ENCODE measurements at places on chromosomes 5 and 9.

DNA sequence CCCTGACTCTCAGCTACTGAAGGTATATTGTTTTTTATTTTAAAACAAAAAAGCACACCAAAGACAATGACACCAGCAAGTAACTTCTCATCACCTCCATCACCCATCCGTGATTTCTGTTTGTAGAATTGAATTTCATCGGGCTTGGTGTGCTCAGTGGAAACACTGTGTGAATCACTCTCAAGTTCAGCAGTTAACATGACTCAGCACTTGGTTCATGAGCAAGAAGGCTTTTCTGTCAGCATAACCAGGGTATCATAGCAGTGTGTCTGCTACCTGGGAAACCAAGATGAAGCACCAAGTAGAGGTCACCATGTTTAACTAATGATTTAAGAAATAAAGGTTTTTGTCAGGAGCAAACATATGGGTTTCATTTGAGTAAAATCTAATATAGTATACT is 123.7 kb downstream of the INSYN2B start:
- DNase-seq: no peak

- DNase-seq: no peak
Measured at GRCh38 chr5:120910629-120911028, 446.5 kb downstream of the PRR16 start.

- no peak for DNase-seq
Measured at GRCh38 chr5:97046270-97046982, 96.0 kb downstream of the LIX1 start.

DNA sequence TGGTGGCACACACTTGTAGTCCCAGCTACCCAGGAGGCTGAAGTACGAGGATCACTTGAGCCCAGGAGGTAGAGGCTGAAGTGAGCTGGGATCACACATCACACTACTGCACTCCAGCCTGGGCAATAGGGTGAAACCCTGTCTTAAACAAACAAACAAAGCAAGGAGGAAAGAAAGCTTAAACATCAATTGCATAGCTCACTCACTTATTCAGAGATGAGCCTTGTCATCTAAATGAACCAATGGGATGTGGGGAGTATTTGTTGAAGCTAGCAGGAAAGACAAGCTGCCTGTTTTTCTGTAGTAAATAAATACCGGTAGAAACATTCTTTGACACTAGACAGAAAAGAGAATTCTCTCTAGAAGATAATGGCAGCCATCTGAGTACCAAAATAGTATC is 161.0 kb upstream of the SLC12A2 start:
- DNase-seq: no peak

GRCh38 chr5:132760601-132761317 is 13.5 kb downstream of the CCNI2 start:
- no peak for DNase-seq

- no peak for DNase-seq
Measured at GRCh38 chr9:125683486-125683885, 23.5 kb downstream of the MAPKAP1 start.

GRCh38 chr9:33017283-33018041 is 7.6 kb upstream of the DNAJA1 start:
- DNase-seq: no peak

DNA sequence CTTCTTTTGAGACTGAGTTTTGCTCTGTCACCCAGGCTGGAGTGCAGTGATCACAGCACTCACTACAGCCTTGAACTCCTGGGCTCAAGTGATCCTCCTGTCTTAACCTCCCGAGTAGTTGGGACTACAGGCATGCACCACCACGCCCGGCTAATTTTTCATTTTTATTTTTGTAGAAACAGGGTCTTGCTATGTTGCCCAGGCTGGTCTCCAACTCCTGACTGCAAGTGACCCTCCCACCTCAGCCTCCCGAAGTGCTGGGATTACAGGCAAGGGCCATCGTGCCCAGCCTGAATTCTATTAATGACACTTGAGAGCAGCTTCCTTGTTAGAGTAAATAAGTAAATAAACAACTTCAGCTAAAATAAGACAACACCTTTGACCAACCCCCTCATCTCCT is 12.3 kb downstream of the ROR2 start:
- DNase-seq: no peak

DNA sequence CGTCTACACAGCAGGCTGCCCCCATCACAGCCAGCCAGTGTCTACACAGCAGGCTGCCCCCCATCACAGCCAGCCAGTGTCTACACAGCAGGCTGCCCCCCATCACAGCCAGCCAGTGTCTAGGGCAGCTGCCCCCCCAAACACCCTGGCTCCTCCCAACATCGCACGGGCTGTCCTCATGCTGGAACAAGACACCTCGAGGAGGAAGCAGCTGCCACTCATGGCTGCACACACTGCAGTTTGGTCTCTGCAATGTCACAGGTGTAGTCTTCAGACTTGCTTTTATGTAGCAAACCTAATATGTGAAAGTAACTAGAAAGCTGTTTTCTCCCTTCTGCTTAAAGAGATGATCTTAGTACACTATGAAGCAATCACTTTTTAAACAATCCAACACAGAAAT is 9.7 kb downstream of the LRRC14B start:
- no peak for DNase-seq

DNA sequence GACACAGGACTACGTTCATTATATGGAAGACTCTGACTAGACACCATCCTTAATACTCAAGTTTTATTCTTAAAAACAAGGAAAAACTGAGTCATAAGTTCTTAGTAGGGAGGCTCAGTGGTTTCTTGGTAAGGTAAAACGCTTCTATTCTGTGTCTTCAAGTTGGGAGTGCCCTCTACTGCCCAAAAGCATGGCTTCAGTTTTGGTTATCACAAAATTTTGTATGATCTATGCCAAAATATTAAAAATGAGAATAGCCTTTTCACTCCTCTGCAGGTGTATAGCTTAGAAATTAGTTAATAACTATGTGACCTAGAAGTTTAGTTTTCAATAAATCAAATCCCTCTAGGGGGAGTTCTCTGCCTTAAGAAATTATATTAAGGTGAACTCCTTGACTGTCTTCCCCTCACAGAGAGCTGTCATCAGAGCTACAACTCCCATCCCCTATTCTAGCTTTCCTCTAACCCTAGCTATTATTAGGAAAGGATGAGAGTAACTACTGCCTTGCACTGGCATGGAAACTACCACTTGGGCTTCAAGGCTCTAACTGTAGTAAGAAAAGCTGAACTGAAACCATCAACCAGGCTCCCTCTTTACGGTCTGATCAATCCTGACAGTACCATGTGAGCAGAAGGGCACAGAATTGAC is 189.7 kb downstream of the GNAQ start:
- no peak for DNase-seq

DNA sequence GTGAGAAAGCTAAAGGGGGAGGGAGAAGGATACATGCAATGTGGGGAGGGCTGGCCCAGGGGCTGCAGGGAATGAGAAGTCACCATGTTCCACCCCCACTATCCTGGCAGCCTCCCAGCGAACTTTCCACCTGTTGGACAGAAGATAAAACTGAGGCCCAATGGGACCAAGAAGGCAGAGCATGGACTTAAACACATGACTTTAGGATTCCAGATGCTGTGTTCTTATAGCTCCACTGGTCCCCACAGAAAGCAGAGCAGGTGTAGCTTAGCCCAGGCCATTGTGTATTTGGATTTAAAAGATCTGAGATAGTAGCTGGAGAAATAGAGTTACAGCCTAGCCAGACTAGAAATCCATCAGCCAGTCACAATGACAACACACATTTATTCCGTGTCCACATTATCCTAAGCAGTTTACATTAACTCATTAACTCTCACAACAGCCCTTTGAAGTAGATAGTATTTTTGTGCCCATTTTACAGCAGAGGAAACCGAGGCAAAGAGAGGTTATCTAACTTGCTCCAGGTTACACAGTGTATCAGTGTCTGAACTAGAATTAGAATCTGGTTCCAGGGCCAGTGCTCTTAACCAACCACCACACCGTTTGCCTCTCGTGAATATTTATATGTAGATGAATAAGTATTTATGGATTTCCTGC is 121.0 kb downstream of the RGS3 start:
- DNase-seq: no peak

- no peak for DNase-seq
Measured at GRCh38 chr5:153267506-153267905, 223.0 kb upstream of the GRIA1 start.

- DNase-seq: no peak
Measured at GRCh38 chr5:39207345-39208045, 11.9 kb downstream of the FYB1 start.

DNA sequence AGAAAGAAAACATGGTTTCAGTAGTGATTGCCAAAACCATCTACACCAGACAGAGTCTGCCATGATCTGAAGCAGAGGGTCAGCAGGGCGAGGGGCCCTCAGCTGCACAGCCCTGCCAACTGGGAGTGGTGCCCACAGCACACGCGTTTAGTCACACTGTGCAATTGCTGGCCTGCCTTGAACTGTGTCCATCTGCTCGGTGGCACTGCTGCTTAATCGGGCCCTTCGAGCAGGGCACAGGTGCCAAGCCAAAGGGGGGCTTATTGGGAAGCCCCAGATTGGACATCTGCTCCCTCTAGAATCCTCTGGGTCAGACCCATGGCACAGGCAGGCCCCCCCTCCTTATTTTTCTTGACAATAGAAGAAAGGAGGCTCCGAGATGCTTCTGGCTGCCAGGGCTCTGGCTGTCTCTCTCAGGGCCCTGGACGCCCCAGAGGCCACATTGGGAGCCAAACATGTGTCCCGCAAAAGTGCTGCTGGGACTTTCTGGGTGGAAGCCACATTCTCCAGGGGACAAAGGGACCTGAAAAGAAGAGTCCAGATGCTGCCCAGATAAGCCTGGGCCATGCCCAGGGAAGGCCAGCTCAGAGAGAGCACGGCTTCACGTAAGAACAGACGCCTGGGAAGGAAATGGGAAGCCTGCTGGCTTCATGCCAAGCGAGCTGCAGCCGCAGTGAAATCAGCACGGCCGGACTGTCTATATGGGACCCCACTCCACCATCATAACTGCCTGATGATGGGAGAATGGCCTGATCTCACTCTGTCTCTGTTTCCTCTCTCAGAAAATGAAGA is 349.2 kb downstream of the GADD45G start:
- DNase-seq: no peak

- no peak for DNase-seq
Measured at GRCh38 chr5:56159521-56159947, 73.6 kb downstream of the ANKRD55 start.

GRCh38 chr9:122941582-122942234 is 888 bp downstream of the RABGAP1 start:
- no peak for DNase-seq

- DNase-seq: no peak
Measured at GRCh38 chr5:143506836-143507552, 103.5 kb upstream of the NR3C1 start.

GRCh38 chr9:109088221-109088620 is 31.5 kb downstream of the TMEM245 start:
- no peak for DNase-seq

GRCh38 chr5:122940890-122941289 is 95.5 kb downstream of the SNX24 start:
- no peak for DNase-seq

DNA sequence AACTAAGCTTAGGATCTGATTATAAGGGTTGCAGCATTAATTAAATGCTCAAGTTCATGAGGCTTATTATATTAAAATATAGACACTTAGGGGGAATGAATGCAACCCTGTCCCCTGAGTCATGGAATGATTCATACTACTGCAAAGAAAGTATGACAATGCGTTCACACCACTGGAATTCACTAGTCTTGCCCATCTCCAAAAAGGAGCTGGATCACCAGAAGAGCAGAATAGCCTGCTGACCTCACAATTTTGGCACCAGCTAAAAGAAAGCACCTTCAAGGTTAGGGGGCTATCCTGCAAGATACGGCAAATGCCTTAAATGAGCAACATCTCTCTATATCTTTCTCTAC is 32.0 kb upstream of the TMED7 start:
- DNase-seq: no peak

DNA sequence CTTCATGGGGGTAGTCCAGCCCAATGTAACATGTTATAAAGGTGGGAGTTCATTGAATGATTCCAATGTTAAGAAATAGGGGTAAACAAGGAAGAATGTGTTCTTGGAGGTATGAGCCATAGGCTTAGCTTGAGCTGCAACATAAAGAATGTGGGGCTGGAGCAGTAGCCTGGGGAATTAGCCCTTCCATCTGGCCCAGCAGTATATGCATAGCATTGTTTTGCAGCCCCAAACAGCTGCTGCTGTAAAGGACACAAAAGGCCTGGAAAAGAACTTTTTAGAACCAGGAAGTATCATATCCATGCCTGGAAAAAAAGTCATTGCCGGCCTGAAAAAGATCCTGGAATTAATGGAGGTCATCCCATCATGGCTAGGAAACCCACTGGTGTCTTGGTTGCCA is 55.8 kb upstream of the SMARCA2 start:
- DNase-seq: no peak

DNA sequence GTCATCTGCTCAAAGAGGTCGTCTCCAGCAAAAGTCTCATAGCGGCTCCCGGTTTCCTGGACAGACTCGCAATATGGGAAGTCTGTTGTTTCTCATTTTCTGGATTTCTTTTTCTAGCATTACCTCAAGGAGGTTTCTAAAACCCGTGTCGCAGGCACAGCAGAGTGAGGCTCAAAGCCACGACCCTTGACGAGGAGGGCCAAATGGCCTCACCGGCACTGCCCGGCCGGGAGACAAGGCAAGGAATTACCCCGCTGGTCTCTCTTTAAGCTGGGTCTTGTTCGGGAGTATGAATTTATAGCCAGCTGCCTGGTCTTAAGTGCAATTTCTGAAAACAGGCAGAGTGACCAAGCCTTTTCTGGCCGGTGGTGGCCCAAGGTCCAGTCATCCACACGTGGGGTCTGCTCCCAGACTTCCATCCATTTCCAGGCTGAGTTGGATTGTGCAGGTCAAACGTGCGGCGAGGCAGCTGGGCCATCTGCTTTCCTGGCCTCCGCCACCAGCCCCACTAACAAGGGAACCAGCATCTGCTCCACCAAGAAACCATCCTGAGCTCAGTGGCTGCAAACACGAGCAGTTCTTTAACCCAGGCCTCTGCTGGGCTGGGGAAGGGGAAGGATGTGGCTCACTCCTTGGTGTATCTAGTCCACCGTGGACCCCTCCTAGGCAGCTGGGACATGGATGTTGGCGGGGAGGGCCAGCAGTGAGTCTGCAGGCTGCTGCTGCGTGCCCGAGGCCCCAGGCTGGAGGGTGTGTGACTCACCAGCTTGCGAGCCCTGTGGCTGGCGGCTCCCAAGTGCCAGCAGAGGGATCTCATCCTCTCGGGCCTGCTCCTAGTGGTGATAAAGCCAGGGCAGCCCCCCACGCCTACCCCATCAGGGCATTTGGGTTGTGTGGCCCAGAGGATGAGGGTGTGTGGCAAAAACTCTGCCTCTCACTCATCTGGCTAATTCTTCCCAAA is 55.6 kb upstream of the COL5A1 start:
- no peak for DNase-seq

DNA sequence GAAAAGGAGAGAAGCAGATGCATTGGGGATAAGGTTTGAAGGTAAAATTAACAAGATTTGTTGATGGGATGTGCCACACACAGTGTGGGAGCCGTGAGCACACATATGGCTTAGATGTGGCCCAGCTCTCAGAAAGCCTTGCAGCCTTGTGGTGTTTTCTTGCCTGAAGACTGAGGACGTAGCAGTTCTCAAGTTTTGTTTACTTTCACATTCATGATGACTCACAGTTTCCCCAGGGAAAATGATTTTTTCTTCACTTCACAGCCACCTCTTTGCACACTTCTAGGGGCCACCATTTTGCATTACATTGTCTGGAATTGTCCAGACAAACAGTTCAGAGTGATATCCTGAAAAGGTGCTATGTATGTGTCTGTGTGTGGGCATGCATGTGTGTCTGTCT is 126.2 kb downstream of the BASP1 start:
- DNase-seq: no peak

- no peak for DNase-seq
Measured at GRCh38 chr5:74243634-74244033, 396.9 kb downstream of the ENC1 start.

GRCh38 chr5:180326989-180327565 is 26.1 kb downstream of the GFPT2 start:
- DNase-seq: no peak

Measured in cortex of kidney (tissue), 1 donor.